ENCODE measurements at places on chromosomes 6 and 20.

DNA sequence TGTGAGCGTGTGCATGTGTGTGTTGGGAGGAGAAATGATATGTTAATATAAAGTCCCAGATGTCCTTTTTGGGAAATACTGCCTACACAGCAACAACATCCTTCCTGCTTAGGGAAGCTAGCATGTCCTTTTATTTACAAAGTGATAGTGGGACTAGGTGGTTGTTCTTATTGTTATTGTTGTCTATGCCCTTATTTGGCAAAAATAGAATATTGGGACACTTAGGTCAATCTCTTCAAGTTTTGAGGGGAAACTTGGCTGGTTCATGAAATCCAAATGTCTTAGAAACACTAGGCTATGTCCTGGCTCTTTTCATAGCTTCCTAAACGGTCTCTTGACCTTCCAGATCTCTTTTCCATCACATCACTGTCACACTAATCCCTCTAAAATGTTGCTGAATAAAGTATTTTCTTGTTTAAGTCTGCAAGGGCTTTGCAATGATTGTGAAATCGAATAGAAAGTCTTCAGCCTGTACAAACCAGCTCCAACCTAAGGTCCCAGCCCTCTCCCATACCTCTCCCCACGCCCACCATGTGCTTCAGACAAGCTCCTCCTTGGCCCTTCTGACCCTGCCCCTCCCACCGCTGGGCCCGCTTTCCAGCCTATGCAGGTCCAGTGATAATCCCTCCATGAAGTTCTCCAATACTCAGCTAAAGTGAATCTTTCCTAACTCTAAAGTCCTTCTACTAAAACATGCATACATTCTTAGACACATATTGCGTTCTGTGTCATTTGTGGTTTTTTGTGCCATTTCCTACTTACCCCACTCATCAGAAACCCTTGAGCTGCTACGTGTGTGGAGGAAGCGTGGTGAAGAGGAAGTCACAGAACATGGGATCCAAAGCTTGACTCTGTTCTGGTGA is 205.1 kb downstream of the LY86 start:
- DNase-seq = no peak

- DNase-seq = no peak
These were observed 55.4 kb downstream of the GFOD1 start for GRCh38 chr6:13431861-13432465.

- DNase-seq = no peak
These were observed 32.3 kb upstream of the TAGAP start for GRCh38 chr6:159077123-159077522.

GRCh38 chr6:47133230-47134000 is 91.3 kb upstream of the ADGRF1 start:
- no peak for DNase-seq

DNA sequence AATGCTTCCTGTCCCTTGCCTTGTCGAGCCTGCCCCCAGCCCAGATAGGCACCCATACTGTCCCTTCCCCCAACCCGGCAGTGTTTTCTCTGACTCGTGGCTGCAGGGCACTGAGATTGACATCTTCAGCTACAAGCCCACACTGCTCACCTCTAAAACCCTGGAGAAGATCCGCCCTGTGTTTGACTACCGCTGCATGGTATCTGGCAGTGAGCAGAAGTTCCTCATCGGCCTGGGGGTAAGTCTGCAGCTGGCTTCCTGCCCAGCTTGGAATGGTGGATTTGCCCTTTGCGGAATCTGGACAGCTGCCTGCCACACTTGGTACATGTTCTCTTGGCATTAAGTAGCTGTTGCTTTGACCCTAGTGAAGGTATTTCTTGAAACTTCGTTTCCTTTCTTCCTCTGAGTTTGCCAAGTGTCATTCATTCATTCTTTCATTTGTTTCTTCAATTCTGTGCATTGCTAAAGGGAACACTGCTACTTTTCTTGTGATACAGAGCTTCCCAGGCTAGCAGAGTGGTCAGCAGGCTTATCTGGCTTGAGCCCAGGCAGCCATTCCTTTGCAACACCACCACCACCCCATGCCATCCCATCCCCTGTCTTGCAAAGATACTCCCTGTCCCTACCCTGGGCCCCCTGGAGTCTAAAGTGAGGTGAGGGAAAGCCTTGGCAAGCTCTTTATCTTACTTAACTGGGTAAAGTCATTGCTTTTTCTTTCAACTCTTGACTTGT is 26.2 kb downstream of the CCDC167 start:
- no peak for DNase-seq

DNA sequence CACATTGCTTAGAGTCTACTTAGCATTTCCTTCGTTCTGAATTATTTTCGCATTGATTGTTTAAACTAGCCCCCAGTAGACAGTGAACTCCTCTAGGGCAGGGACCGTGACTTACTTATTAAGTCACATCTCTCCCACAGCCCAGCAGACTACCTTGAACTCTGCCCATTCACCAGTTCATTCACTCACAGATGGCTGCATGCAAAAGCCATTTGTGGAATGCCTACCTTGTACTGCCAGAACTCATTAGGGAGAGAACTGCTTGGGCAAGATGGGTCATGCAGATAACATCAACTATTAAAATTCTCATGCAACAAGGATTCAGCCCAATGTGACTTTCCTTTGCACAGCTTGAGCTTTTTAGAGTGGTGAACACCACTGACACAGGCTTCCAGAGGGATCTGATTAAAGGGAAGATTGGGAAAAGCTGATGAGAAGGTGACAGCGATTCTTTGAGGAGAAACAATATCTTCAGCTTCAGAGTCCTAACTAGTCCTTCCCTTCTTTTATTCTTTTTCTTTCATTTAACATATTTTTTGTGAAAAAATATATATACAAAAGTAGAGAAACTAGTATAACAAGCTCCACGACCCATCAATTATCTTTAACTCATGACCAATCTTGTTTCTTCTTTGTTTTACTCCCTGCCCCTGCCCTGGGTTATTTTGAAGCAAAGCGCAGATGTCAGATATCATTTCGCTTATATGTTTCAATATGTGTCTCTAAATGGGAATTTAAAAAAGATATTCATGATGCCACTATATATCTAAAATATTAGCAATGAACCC is 273.9 kb downstream of the CDC5L start:
- peak; percentile 89 for DNase-seq

GRCh38 chr6:44255105-44255808 is 2.1 kb downstream of the SLC35B2 start:
- no peak for DNase-seq

DNA sequence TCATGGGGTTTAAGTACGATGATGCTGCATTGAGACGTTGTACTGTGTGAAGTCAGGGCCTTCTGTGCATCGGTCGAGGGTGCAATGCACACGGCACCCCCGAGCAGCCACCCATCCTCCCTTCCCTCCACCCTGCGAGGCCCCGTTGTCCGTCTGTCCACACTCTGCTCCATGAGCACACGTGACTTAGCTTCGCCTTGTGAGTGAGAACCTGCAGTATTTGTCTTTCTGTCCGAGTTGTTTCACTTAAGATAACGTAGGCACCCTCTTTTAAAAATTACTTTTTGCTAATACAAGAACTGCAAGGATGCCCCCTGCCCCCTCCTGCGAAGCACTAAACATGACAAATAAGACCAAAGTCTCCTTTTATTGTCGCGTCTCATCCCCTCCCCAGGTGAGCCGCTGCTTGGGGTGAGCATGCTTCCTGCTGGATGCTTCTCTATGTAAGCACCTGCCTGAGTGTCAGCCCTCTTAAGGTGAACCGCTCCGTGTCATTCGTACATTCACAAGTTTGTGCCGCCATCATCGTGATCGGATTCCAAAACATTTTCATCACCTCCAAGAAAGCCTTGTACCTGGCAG is 3.6 kb upstream of the RBBP8NL start:
- no peak for DNase-seq

DNA sequence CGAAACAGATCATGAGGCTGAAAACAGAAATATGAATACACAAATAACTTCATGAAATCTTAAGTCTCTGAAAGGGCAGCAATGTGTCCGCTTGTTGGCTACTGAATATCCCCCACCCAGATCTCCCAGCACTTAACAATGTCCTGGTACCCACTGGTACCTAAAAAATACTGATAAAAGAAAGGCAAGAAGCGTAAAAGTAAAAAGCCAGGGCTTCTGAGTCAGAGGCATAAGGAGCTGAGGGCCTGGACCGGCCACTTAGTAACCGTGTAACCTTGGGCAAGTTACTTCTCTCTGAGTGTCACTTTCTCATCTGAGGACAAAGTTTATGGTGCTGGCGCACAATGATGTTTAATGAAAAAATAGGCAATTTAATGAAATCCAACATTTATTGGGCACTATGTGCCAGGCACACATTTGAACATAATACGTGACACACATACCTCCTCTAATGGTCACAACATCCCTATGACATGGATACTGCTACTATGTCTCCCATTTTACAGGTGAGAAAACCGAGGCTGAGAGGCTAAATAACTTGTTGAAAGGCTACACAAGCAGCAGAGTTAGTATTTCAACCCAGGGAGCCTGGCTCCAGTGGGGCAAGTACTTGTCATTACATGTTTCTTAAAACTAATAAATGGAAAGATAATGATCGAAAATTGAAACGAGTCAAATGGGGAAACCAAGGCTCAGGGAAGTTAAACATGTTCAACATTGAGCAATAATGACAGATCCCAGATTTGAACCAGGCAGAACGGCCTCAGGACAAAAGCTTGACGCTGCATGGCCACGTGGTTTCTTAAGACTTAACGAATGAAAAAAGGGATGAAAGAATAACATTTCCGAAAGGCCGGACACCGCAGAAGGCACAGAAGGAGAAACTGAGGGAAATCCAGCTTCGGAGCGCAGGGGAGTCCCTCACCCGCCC is 828 bp downstream of the TP53RK start:
- no peak for DNase-seq

GRCh38 chr6:47952640-47953039 is 158.4 kb downstream of the PTCHD4 start:
- no peak for DNase-seq

- DNase-seq = no peak
These were observed 23.6 kb downstream of the XRN2 start for GRCh38 chr20:21326700-21327099.

- DNase-seq = no peak
These were observed 30.4 kb upstream of the PREX1 start for GRCh38 chr20:48858075-48858790.
